T-helper 22 cell (primary cell): ENCODE measurements at places on chromosomes 6 and 20.

- no peak for DNase-seq
Measured at GRCh38 chr6:26400626-26401025, 1.4 kb upstream of the BTN3A1 start.

GRCh38 chr6:129631070-129631469 is 78.9 kb downstream of the ARHGAP18 start:
- no peak for DNase-seq

DNA sequence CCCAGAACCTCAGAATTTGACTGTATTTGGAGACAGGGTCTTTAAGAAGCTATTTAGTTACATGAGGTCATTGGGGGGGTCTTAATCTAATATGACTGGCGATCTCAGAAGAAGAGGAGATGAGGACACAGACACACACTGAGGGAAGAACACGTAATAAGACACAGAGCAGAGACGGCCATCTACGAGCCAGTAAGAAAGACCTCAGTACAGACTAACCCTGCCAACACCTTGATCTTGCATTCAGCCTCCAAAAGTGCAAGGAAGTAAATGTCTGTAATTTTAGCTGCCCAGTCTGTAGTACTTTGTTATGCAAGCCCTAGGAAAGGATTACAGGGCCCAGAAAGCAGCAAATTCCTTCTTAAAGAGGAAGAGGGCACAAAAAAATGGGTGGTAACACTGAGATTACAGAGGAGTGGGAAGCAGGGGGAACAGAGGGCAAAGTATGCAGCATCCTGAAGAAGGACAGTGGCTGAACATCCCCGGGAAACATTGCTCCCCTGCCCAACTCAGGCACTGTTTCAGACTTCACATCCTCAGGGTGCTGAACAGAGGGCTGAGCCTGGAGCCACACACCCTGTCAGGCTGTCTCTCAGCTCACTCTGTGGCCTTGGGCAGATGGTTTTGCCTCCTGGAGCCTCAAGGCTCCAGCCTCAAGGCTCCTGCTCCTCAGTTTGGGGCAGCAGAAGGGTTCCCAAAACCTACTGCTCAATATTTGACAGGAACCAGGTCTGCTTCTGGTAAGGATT is 27.9 kb upstream of the SIRPG start:
- DNase-seq: no peak

GRCh38 chr6:133001040-133001565 is 186.7 kb downstream of the RPS12 start:
- no peak for DNase-seq

DNA sequence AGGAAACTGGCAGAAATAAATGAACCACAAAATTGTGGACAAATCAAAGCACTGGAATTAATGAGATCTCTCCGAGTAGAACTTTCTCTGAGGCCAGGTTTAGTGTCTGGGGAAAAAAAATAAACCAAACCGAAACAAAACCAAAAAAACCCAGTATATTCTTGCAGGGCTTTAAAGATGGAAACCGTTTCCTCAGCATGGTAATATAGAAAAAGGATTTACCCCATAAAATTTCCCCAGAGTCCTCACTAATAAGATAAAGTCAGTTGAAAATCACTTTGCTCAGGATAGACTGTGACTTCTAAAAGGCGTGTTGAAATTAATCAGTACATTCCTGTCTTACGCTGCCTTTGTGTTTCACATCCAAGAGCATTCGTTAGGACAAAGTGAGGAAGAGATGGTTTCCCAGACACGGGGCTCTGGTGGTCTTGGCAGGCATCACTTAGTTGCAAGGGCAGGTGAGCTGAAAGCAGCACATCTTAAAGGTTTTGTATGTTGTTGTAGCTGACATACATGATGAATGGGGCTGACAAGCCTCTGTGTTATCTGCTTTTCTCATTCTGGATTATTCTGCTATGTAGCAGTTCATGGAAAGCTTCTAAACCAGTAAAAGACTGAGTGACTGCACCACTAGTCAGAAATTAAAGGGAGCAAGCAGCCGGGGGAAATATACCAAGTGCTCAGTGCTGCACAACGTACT is 85.2 kb upstream of the PRL start:
- DNase-seq: no peak

- DNase-seq: no peak
Measured at GRCh38 chr20:50475681-50476292, 34.4 kb upstream of the PTPN1 start.

- no peak for DNase-seq
Measured at GRCh38 chr20:35167787-35168186, 4.1 kb upstream of the PROCR start.

- DNase-seq: no peak
Measured at GRCh38 chr6:73169111-73169510, 56.2 kb downstream of the KHDC1L start.

DNA sequence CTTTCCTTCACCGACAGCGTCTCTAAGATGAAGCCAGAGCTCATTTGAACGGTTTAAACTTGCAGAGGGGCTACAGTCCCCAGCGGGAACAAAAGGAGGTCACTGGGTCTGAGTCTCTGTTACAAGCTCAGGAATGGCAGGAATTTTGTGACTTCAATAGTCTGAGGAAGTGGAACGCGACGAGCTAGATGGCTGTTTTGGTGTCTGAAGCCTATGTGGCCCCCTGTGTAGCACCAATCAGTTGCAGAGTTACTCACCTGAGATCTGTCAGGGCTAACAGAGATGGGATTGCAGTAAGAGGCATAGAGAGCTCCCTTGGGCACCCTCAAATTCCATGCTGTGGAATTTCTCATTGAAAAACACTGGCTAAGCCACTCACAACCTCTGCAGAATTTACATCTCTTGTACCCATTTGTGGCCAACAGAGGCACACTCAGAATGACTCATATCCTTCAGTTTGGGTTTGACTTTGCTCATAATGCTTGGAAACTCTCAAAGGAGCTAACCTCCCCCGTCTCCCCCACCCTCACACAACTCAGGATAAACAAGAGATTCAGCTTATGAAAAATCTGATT is 7.1 kb upstream of the TCP11 start:
- DNase-seq: no peak

GRCh38 chr20:41958391-41958790 is 340.2 kb upstream of the CHD6 start:
- DNase-seq: no peak

GRCh38 chr6:6033858-6034257 is 27.1 kb upstream of the NRN1 start:
- no peak for DNase-seq

DNA sequence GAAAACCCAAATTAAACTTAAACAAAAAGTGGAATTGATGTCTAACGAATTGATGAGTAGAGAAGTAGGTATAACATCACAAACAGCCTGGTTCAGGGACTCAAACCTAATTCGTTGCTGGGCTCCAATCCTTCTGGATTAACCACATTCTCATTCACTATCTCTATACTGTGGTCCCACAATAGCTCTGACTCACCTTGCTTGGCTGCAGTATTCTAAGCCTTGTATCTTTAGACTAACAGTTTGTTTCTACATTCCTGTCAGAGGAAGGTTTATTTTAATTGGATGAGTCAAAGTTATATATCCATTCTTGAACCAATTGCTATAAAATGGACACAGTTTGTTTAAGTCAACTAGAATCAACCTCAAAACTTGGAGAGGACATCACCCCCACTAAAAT is 530.5 kb upstream of the PTCHD4 start:
- DNase-seq: no peak

GRCh38 chr6:2885967-2886735 is 17.0 kb downstream of the SERPINB9 start:
- no peak for DNase-seq

DNA sequence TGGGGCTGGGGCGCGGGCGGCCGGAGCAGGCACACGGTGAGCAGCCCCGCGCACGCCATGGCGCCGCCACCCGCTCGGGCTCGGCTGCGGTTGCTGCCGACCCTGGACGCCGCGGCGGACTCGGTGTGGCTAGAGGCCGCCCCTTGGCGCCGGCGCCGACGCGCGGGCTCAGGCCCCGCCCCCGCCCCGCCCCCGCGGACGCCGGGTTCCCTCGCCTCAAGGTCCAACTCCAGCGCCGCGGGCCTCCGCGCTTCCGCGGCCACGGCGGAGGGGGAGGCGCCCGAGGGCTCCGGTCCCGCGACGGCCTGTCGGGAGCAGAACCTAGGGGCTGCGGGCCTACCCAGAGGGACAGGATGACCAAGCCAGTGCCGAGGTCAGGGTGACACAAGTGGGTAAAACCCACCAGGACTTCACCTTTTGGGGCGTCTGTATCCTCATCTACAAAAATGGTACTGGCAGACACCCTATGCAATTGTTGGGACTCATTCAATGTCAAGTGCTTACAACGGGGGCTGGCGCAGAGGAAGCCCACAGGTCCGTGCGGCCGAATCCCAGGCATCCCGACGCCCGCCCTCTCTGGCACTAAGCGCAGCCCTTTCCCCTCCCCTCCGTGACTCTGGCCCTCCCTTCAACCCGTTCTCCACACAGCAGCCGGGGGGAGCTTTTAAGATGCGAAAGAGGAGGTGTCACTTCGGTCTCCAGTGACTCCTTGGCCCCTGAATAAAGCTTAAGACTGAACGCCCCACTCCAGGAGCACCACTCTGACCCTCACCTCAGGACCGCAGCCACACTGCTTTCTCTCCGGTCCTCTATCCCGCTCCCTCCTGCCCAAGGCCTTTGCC is at the start of gene NECAB3:
TSS of gene NECAB3 (minus strand) at position 135 of the 842 bp plus-strand sequence. CDS start at position 59, 76 bp downstream.
- DNase-seq: no peak

DNA sequence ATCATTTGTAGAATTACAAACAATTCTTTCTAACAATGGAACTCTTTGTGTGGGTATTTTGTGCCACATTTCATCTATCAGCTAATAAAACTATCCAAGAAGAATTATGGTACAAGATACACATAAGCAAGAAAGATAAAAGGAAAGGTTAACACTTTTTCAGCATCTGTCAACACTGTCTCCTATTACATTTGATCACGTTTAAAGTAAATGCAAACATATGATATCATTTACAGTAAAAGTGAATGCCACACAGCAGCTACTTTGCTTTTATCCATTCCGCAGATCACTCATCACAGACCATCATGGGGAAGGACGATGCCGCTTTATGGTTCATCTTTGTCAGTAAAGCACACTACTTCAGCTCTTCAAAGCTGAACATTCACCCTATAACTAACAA is 456.4 kb upstream of the MANEA start:
- no peak for DNase-seq

DNA sequence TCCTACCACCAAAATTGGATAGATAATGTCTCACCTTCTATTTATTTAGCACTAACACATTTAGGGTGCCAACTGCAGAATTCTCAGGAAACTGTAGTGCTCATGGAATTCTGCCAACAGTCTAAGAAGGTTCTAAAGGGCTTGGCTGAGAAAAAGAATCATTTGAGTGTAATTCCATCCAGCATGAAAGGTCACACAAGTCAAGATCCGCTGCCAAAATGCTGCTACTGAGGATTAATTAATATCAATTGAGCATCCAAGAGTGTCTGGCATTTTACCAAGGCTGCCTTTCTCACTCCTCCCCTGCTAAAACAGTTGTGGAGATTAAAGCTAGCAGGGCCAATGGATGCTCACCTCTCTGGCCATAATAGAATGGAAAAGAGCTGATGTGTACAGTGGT is 112.7 kb downstream of the FHL5 start:
- no peak for DNase-seq

- DNase-seq: no peak
Measured at GRCh38 chr20:4802527-4802926, 80.8 kb downstream of the PRND start.

GRCh38 chr6:126529637-126530362 is 189.9 kb downstream of the CENPW start:
- no peak for DNase-seq

DNA sequence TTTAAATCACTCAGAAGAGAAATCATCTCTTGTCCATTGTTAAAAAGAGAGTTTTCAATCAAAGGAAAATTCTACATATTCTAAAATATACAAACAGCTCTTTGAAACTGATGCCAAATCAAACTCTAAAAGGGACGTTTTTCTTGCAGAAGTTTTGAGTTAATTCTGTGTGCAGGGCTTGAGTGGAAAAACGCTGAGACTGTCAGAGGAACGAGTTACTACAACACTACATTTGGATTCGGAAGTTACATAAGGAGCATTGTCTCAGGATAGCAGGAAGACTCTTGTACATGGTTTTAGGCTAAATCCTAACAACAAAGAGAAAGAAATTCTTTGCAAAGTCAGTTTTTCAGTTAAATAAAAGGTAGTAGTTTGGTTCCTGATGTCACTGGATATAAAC is 155.7 kb upstream of the SUPT3H start:
- DNase-seq: no peak
